ENCODE measurements at places on chromosomes 11 and 22. TPM values are rescaled to one million over a fixed set of nuclear protein-coding genes. Genes with fewer than 3 reads are reported as not detected.

The SORL1 gene
- under 0.01 TPM for total RNA-seq

The CHRM1 gene
- total RNA-seq: not detected

The SMIM35 gene
- not detected for total RNA-seq

The TEX54 gene
- not detected for total RNA-seq

The TTC38 gene
- 23.3 TPM for total RNA-seq

The HMBS gene
- 13.5 TPM for total RNA-seq

The HEPACAM gene
- not detected for total RNA-seq

The TMA7B gene
- total RNA-seq: not detected

The CNIH2 gene
- not detected for total RNA-seq

The TNRC6B gene
- 22.0 TPM for total RNA-seq

The MUC15 gene
- not detected for total RNA-seq

The OR5B3 gene
- total RNA-seq: not detected

The NXPE1 gene
- total RNA-seq: not detected

The DBX1 gene
- not detected for total RNA-seq

The MMP13 gene
- total RNA-seq: not detected

The UBASH3B gene
- 22.5 TPM for total RNA-seq

The KCTD17 gene
- total RNA-seq: 27.6 TPM

The APOBEC3C gene
- 16.2 TPM for total RNA-seq

The ISX gene
- total RNA-seq: not detected

The EMSY gene
- 21.1 TPM for total RNA-seq

Data from subcutaneous preadipocyte (primary cell).